ENCODE measurements at places on chromosomes 6 and 20. TPM values are rescaled to one million over a fixed set of nuclear protein-coding genes. Genes with fewer than 3 reads are reported as not detected.
A peak's percentile ranks its signal among the peaks of the same experiment; 100 is the strongest.

DNA sequence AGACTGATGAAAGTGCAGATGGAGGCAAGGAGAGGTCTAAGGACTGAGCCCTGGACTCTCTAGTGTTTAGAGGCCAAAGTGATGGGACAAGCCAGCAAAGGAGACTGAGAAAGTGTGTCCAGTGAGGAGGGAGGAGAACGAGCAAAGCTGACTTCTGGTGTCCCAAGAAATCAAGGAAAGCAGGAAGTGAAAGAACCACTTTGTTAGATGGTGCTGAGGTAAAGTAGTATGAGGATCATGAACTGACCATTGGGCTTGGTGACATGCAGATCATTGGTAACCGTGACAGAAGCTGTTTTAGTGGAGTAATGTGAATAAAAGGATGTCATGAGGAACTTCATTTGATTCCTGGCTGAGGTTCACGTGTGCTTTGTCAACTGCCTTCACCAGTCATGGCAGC, 108.4 kb downstream of the SLX4IP start:
- DNase-seq, result no peak
- H3K4me3 ChIP-seq, result no peak overlapping the region
- H3K4me1 ChIP-seq, result peaks cover 14% of the 10 kb centered on the region
- H3K36me3 ChIP-seq, result no peaks in the 10 kb centered on the region
- H3K27ac ChIP-seq, result no peak overlapping the region
- no peaks in the 10 kb centered on the region for H3K27me3 ChIP-seq

GRCh38 chr6:100447900-100448748, 16.6 kb downstream of the SIM1 start:
- no peak overlapping the region for H3K27ac ChIP-seq
- no peak overlapping the region for H3K4me3 ChIP-seq
- peaks cover 7% of the 10 kb centered on the region for H3K4me1 ChIP-seq
- H3K27me3 ChIP-seq, result peaks cover 55% of the 10 kb centered on the region
- DNase-seq, result no peak

GRCh38 chr6:163327921-163328320, 86.6 kb upstream of the QKI start:
- DNase-seq, result no peak
- no peak overlapping the region for H3K4me3 ChIP-seq
- peaks cover 5% of the 10 kb centered on the region for H3K27me3 ChIP-seq
- no peak overlapping the region for H3K27ac ChIP-seq
- H3K4me1 ChIP-seq, result no peaks in the 10 kb centered on the region

The CD83 gene
- total RNA-seq, result 21.8 TPM

GRCh38 chr6:47447722-47448121, 29.9 kb upstream of the CD2AP start:
- DNase-seq, result no peak
- no peaks in the 10 kb centered on the region for H3K27me3 ChIP-seq
- H3K4me3 ChIP-seq, result no peak overlapping the region
- H3K36me3 ChIP-seq, result no peaks in the 10 kb centered on the region
- no peak overlapping the region for H3K27ac ChIP-seq
- peaks cover 7% of the 10 kb centered on the region for H3K4me1 ChIP-seq

The KIF13A gene
- 0.07 TPM for total RNA-seq

GRCh38 chr6:130293800-130294199, 71.0 kb upstream of the SAMD3 start:
- H3K27me3 ChIP-seq, result peaks cover 2% of the 10 kb centered on the region
- H3K4me3 ChIP-seq, result no peak overlapping the region
- H3K4me1 ChIP-seq, result no peaks in the 10 kb centered on the region
- DNase-seq, result peak; percentile 33

DNA sequence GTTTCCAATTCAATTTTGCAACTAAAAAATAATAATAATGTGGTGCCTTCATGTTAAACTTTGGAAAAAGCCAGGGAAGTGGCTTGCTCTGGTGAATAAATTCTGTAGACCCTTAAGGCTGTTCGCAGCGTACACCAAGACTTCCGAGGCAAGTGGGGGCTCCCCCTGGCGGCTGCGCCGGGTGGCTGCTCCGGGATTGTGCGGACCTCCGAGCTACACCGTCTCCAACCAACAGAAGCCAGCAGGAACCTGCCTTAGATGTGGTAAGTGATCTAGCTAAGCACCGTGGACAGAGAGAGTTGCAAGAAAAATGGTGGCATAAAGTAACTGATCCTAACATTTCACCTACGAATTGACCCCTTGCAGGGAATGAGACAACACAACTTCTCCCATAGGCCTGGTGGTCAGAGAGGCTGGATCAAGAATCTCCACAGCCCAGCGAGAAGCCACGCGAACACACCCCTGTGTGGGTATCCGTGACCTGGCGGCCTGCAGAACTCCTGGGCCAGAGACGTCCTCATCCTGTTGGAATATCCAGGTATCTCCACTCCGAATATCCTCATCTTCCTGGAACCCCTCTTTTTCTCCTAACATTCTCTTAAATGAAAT, 69.6 kb downstream of the TBXT start:
- H3K36me3 ChIP-seq, result no peaks in the 10 kb centered on the region
- no peak overlapping the region for H3K27ac ChIP-seq
- peak; percentile 65 for DNase-seq
- peaks cover 3% of the 10 kb centered on the region for H3K4me1 ChIP-seq

DNA sequence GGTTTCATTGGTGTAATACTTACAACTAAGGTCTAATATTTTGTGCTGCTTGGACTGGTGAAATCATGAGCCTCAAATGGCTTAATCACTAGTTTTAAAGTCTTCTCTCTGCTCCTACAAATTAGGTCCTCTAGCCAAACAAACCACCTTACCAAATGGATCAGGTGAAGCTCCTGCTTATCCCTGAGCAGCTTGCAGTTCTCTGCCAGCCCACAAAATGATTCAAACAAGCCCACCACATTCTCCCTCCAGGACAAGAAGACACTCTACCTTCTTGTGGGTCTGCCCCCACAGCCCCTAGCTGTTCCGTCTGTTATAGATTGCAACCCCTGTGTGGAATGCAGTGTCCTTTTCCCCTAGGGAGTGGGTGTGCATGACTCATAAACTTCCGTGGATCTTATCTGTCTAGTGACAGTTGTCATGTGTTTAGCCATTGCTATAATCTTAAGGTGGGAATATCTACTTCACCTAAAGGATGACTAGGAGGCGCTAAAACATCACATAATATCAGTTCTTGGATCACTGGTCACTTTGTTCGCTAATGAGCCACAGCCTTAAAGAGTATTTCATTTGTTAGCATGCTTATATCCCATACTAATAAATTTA, 940.5 kb upstream of the MANEA start:
- no peaks in the 10 kb centered on the region for H3K27me3 ChIP-seq
- H3K4me3 ChIP-seq, result no peak overlapping the region
- no peaks in the 10 kb centered on the region for H3K4me1 ChIP-seq
- no peak overlapping the region for H3K27ac ChIP-seq
